ENCODE measurements at places on chromosomes 16 and 17.

DNA sequence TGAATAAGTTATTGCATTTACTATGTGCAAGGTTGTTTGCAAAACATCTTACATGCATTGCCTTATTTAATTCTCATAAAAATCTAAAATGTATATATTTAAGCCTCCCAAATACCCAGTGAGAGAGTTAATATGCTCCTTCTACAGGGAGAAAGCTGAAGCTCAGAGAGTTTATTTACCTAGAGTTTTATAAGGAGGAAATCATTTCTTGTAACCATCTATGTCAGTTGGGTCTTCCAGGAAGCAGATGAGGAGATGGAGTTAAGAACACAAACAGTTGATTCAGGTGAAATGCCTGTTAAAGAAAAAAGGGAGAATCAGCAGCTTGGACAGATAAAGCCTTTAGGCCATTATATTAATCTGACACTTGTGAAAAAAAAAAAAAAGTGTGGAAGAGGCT is 62.6 kb upstream of the DHX40 start:
- DNase-seq, result no peak

GRCh38 chr17:40558300-40558889 is 6.9 kb downstream of the CCR7 start:
- DNase-seq, result no peak

GRCh38 chr17:43956222-43956621 is 2.5 kb upstream of the PYY start:
- DNase-seq, result no peak

DNA sequence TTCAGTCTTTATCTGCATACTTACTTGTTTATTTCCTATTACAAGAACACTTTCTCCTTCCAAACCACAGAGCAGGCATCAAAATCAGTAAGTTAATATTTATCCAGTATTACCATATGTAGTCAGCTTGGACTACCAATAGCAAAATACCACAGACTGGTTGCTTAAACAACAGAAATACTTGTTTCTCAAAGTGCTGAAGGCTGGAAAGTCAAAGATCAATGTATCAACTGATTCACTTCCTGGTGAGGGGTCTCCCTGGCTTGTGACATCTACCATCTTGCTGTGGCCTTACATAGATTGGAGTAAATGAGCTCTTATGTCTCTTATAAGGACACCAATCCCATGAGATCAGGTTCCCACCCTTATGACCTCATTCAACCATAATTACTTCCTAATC is 2.6 kb downstream of the STXBP4 start:
- DNase-seq, result no peak

DNA sequence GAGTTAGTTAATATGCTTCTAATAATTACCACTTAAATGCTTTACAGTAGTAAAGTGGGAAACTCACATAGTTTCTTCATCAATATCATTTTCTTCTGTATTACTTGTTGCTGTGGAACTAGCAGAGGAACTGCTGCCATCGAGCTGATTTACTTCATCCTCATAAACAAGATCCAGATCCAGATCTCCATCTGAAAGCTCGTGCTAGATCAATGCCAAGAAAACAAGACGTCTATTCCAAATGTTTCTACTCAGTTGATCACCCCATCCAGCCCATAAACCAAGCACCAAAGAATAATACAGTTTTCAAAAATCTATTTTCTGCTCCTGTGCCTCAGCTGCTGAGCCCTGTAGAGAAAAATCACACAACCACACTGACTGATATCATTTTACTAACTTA is 59.1 kb downstream of the TRIM37 start:
- DNase-seq, result no peak

DNA sequence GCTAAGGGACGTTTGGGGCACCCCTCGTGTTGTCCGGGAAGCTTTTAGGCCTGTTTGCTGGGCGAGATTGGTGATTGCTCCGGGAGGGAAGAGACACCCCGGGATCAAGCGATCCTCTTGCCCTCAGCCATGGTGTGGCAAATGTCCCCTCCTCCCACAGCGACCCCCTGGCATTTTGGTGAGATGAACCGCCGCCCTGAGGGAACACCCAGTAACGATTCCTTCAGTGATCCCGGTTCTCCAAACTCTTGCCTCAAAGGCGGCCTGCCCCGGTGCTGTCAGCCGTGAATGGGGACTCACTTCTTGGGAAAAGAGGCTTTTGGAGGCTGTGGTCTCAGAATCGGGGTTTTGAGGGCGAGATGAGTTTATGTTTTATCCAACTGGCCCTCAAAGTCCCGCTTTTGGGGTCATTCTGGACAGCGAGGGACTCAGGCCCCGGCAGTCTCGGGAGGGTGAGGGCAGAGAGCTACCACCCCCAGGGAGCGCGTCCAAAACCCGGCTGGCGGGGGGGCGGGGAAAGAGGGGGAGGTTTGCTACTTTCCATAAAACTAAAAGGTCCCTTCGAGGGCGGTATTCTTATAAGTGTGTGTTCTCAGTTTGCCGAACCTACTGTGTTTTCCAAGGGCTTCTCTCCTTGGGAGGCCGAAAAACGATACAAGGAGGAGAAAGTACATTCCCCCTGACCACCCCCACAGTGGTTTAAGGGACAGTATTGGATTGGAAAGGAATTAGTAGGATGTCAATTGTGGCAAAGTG is 232.7 kb downstream of the MRTFB start:
- DNase-seq, result no peak

GRCh38 chr17:82438401-82439193 is 12.0 kb downstream of the CYBC1 start:
- DNase-seq, result no peak

GRCh38 chr17:55168958-55169687 is 95.6 kb upstream of the HLF start:
- no peak for DNase-seq

- DNase-seq, result no peak
Observed at GRCh38 chr17:59437791-59438281, 106.4 kb downstream of the YPEL2 start.

Data from activated gamma-delta T cell treated with anti-CD3 and anti-CD28 coated beads, Interleukin-2, amount 50 U/mL, for 16 hours (primary cell).